Type B pancreatic cell (in vitro differentiated cells): ENCODE measurements at places on chromosomes 11 and 22. TPM values are rescaled to one million over a fixed set of nuclear protein-coding genes. Genes with fewer than 3 reads are reported as not detected.

The KRTAP5-8 gene
- not detected in 2 replicates for total RNA-seq

The PVALB gene
- 0.75 TPM in 1 of 2 replicates, not detected in the other for total RNA-seq

The MICALL1 gene
- 56.5 and 107 TPM in 2 replicates for total RNA-seq

The TUB gene
- 11.5 and 28.8 TPM in 2 replicates for total RNA-seq

The NAA40 gene
- 33.8 and 51.2 TPM in 2 replicates for total RNA-seq

The CYB5R2 gene
- 23.2 and 28.2 TPM in 2 replicates for total RNA-seq

The DBX1 gene
- total RNA-seq, result 0.36 TPM in 1 of 2 replicates, not detected in the other

The OR52E4 gene
- not detected in 2 replicates for total RNA-seq

The KLHL35 gene
- 0.67 and 1.6 TPM in 2 replicates for total RNA-seq

The VPREB3 gene
- total RNA-seq, result 0.92 TPM in 1 of 2 replicates, not detected in the other

The OR52H1 gene
- total RNA-seq, result not detected in 2 replicates
